Left colon (tissue), 2 donors: ENCODE measurements at places on chromosomes 6 and 20. TPM values are rescaled to one million over a fixed set of nuclear protein-coding genes. Genes with fewer than 3 reads are reported as not detected.

C6orf141 gene
- total RNA-seq: 11.6 TPM

KCNK15 gene
- total RNA-seq: 0.25 TPM

ECT2L gene
- total RNA-seq: not detected

DNA sequence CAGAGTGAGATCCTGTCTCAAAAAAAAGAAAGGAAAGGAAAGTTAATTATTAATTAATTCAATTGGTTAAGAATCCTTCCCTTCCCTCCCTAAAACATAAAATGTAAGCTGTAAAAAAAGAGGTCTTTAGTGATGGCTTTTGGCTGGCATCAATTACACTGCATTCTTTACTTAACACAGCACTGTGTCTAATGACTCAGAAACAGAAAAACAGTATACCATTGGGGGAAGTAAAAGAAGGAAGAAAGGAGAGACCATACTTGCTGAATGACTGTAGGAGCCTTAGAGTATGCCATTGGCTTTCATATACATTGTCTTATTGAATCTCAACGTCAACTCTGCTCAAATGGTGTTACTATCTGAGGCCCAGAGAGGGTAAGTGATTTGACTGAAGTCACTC, 18.3 kb upstream of the CITED2 start:
- DNase-seq: no peak

CDSN gene
- not detected for total RNA-seq
